ENCODE measurements at places on chromosomes 1 and 21.

- no peak for DNase-seq
These were observed 131.5 kb downstream of the CNIH3 start for GRCh38 chr1:224747578-224747977.

DNA sequence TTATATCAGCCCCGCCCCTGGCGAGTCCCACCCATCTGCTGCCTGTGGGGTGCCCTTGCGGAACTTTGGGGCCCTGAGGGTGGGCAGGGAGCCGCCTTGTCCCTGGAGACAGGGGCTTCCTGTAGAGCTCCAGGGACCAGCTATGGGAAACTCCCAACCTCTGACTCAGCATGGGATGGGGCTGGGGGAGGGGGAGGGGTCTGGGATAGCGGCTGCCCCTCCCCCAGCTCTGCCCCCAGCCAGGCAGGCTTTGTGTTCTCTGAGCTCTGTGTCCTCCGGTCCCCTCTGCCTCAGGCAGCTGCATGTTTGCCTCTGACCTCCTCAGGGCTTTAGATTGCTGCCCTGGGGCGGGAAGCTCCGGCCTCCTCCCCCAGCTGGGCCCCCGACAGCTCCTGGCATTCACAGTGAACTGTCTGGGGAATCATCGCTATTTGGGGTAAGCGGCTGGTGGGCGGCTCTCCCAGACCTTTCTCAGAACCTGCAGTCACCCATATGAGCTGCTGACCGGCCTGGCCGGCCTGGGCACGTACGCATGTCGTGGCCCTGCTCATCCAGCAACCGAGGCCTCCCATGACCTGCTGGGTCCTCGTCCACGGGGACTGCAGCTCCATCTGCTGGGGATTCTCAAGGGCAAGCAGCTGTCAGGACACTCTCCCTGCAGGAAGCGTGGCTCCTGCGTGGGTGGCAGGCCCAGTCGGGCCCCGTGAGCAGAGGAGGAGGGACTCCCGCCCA is 17.1 kb downstream of the ARHGEF16 start:
- DNase-seq, result no peak

DNA sequence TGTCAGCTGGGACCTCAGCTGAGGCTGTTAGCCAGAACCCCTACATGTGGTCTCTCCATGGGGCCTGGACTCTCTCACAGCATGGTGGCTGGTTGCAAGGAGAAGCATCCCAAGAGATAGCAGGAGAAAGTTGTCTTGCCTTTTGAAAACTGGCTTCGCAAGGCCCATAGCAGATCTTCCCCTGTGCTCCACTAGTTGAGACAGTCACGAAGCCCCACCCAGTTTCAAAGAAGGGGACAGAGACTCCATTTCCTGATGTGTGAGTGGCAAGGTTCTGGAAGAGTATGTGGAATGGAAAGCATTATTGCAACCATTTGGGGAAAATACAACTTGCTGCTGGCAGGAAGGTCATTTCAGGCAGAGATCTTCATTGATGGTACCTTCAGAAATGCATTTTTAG is 7.5 kb upstream of the CSRP1 start:
- DNase-seq, result no peak

- peak; percentile 14 for DNase-seq
These were observed 974 bp upstream of the FNBP1L start for GRCh38 chr1:93446837-93447451.

DNA sequence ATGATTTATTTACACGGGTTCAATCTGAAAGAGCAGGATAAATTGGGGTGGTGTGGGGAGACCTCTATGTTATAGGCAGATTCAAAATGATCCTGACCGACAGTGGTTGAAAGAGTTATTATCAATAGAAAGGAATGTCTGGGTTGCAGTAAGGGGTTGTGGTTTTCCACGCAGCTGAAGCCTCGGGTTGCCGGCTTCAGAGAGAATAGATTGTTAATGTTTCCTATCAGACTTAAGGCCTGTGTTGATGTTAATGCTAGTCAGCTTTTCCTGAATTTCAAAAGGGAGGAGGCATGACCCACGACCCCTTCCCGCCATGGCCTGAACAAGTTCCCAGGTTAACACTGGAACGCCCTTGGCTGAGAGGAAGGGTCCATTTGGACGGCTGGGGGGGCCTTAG is 2.2 kb upstream of the UBE2J2 start:
- DNase-seq, result no peak

DNA sequence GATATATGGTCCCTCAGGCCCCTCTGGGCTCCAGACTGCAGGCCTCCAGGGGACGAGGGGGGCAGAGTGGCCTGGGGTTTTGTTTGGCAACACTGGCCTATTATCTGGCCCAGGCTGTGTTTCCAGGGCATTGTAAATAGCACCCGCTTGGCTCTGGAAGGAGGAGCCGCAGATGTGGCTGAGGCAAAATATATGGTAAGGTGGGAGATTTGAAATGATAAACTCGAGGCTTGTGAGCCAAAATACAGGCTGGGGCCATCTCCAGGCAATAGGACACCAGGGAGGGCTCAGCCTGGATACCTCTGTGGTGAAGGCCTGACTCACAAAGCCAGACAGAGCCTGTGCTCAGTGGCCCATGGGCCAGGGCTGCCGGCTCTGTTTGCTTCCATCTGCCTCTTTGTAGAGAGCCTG is 14.0 kb downstream of the NAV1 start:
- no peak for DNase-seq

- no peak for DNase-seq
These were observed 15.9 kb downstream of the KIAA1614 start for GRCh38 chr1:180928331-180929230.

GRCh38 chr1:1341549-1342021 is 7.6 kb downstream of the DVL1 start:
- no peak for DNase-seq

DNA sequence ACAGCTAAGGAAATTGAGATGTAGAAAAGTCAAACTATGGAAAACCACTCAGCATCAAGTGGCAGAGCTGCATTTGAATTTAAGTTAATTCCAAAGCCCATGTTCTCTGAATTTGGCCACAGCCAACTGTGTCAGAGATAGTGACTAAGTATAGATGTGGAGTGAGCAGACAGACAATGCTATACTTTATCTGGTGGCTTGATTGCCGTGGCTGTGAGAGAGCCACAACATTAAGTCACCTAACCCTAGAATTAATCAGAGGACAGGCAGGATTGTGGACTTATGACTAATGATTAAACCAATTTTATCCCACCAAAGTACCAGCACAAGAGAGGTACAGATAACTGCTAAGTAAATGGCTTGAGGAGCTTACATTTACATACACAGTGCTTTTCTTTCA is 209.8 kb downstream of the TPR start:
- DNase-seq, result no peak

GRCh38 chr21:44300262-44300959 is 558 bp downstream of the PFKL start:
- peak; percentile 55 for DNase-seq

DNA sequence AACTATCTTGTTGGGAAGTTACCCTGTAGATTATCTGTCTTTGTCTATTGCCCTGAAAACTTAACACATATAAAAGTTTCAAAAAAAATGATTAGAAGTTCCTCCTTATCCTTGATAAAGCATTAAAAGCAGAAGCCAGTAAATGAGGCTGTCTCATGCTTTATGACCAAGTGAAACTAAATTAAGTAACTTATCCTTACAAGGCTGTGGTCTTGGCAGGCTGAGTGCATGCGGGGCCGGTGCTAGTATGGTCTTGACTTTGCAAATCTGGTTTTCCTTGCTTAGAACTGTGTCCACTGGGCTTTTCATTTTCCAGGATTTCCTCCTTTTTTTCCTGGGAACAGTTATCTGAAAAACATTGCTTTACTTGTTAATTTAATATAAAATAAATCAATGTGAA is 43.1 kb downstream of the PCNX2 start:
- no peak for DNase-seq

DNA sequence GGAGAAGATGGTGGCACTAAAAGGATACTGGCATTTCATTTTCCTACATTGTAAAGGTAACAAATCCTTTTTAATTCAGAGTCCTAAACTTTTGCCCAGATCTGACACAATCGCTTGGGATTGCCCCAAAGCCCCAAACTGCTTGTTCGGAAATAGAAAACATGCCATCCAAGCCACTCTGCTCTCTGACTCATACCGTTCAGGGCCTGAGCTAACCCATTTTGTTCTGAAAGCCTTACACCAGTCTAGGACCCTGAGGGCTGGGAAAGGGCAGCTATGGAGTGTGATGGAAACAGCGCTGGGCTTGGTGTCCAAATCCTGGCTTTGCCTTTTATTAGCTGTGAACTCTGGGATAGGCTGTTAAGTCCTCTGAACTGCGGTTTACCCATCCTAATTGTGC is 159.4 kb upstream of the UBE2U start:
- DNase-seq, result no peak

- DNase-seq, result no peak
These were observed 538.0 kb upstream of the PLXNA2 start for GRCh38 chr1:208782186-208782585.

DNA sequence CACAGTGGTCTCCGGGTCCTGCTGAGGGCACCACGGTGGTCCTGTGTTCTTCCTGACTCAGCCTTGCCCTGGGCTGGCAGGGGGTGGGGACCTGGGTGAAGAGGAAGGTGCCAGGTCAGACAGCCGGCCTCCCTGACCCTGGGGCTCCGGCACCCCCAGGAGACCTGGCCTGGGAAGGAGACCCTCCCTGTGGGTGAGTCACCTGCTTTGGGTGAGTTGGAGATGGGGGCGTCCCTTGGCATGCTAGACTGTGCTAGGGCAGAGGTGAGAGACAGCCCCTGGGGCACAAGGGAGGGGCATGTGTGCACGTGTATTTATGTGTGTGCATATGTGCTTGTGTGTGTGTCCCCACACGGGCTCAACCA is 23.4 kb downstream of the SPSB1 start:
- DNase-seq, result peak; percentile 17

DNA sequence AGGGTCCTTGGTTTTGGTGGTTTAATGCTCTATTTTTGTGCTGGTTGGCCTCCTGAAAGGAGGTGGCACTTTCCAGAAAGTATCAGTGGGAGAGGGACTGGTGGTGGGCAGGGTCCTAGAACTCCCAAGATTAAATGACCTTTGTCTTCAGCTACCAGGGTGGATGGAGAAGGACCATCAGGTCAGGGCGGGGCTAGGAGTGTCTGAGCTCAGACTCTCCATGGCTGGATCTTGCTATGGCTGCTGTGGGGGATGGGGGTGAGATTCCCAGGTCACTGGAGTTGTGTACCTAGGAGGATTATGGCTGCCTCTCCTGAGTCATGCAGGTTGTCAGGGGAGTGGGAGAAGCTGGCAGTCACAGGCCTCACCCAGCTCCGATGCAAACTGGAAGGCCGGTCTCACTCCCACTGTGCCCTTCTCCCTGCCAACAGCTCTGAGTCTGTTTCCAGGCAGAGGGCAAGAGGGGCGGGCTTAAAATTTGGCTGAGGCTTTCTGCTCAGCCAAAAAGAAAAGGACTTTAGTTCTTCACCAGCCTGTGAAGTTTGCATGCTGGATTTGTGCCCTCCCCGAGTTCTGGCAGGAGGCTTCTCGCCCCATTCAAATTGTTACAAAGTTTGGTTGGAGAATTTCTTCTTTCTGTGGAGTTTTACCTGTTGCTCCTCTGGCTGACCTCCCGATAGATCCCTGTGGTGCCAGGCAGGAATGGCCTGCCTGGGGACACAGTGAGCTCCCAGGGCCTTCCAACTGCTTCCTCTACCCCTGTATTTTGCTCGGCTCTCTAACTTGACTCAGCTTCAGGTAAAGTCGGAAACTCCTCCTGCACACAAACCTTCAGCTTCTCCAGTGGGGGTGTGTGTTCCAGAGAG is 13.1 kb upstream of the KYAT3 start:
- no peak for DNase-seq

- DNase-seq, result no peak
These were observed 70.9 kb downstream of the APP start for GRCh38 chr21:26099610-26100219.

DNA sequence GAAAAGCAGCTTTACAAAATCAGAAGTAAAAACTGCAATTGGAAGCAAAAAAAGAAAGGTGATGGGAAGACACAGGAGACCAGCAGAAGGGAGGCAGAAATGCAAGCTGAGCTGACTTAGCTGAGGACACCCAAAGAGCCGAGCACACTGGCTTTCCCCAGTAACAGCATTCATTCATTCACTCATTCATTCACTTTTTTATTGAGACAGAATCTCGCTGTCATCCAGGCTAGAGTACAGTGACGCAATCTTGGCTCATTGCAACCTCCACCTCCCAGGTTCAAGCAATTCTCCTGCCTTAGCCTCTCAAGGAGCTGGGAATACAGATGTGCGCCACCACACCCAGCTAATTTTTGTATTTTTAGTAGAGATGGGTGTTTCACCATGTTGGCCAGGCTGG is 8.2 kb downstream of the ANGPTL7 start:
- no peak for DNase-seq

DNA sequence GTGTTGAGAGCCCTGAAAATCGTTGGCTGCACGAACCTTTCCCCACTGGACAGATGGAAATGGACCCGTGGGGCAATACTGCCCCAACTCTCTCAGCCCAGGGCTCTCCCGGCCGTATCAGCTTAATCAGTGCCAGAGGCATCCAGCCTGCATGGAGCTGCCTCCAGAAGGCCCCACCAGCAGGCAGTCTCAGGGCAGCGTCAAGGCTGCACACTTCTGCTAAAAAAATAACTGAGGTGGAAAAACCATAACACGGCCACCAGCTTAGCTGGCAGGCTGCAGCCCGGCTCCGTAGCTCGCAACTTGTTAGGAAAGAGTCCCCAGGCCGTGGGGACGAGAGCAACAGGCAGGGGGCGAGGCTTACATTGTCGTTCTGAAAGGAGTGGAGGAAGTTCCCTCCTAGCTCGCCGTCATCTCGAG is 27.9 kb downstream of the MRPL37 start:
- no peak for DNase-seq

GRCh38 chr1:87600854-87601253 is 272.2 kb downstream of the LMO4 start:
- no peak for DNase-seq

- DNase-seq, result no peak
These were observed 103.7 kb downstream of the SLC16A1 start for GRCh38 chr1:112852276-112852675.

DNA sequence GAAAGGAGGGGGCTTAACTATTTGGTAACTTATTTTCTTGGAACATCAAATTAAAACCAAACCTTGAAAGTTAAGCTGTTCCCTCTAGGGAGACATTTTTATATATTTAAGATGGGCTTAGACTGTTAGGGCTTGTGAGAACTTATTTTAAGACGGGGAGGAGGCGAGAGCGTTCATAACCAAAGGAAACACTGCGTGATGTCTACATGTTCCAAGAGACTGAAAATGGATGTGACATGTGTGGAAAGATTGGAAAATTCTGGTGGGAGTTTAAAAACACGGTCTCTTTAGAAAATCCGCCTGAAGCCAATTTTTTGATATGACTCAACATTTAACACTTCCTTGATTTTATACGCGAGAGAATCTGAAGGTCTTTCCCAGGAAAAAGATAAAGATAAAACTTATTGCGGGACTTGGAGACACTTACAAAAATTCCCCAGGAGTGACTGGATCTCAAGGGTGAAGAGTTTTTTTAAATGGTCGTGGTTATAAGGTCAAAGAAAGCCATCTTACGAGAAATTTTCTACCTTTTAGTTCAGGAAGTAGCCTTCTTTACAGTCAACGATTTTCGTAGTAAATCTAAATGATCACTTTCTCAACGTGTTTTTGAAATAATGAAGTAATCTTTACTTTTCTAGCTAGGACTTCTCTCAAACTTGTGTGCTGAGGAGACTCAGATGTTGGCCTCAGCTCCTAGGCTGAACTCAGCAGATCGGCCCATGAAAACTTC is 828 bp downstream of the PNRC2 start:
- no peak for DNase-seq

Measured in stimulated activated CD4-positive, alpha-beta T cell treated with anti-CD3 and anti-CD28 coated beads, Interleukin-4, amount 100 ng/mL, for 4 hours (primary cell).